Caco-2 (cell line): ENCODE measurements at places on chromosomes 11 and 22. TPM values are rescaled to one million over a fixed set of nuclear protein-coding genes. Genes with fewer than 3 reads are reported as not detected.
A peak's percentile ranks its signal among the peaks of the same experiment; 100 is the strongest.

GRCh38 chr11:12497431-12497830 is 120.1 kb downstream of the PARVA start:
- no peak for DNase-seq

- DNase-seq, result no peak
Measured at GRCh38 chr11:64078284-64078683, 42.6 kb downstream of the FLRT1 start.

DNA sequence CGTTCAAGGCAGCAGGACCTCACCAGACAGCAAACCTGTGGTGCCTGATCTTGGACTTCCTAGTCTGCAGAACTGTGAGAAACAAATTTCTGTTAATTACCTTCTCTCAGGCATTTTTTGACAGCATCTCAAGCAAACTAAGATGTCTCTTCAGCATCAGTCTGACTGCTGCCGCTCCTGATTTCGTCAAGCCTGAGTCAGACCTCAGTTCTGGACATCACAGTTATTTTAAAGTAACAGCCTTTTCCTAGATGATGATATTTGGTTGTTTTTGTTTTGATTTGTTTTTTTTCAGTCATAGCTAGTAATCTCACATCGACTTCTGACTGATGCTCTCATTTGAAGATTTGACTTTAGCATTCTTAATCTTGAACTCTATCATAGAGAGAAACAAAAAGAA is 71.9 kb downstream of the BLID start:
- no peak for DNase-seq

DNA sequence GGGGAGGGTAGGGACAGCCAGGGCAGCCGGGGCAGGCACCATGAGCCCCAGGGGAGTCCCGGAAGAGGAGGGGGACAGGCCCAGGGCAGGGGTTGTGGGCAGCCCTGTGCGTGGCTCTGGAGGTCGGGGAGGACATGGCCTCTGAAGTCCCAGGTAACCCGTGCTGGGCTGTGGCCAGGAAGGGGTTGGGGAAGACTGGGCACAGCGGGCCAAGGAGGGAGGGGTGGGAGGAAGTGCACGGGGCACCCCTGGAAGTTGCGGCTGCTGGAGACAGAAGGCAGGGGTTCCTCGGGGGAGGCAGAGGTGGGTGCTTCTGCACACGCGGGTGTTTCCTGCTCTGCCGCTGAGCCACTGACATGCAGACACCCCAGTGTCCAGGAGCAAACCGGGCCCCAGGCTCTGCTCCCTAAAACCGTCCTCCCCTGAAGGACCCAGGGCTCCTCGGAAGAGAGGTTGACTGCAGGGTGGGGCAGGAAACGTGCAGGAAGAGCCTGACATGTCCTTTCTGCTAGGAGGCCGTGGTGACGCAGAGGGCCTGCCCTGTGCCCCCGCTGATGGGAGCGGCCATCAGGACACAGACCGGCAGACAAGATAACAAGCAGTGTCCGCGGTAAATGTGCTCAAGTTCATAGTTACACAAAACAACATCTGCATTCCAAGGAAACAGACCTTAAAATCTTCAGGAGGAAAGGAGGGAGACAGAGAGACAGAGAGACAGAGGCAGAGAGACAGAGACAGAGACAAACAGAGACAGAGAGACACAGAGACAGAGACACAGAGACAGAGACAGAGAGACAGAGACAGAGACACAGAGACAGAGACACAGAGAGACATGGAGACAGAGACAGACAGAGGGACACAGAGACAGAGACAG is 5.7 kb downstream of the TNNI2 start:
- DNase-seq, result no peak

DNA sequence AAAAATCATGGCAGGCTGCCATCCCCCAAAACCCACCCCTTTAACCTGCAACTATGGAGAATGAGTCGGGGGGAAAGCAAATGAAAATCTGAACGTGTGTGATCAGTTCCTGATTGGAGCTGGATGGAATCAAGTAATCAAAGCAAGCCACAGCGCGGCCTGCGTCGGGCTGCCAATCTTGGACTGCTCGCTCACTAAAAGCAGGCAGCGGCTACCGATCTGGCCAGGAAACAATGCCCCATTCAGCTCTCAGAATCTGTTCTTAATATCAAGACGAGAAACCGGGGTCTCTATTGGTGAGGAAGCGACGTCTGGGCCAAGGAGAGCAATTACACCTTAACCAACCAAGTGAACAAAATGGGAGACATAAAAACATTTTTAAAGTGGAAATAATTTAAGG is 472.2 kb downstream of the SOX6 start:
- no peak for DNase-seq

DNA sequence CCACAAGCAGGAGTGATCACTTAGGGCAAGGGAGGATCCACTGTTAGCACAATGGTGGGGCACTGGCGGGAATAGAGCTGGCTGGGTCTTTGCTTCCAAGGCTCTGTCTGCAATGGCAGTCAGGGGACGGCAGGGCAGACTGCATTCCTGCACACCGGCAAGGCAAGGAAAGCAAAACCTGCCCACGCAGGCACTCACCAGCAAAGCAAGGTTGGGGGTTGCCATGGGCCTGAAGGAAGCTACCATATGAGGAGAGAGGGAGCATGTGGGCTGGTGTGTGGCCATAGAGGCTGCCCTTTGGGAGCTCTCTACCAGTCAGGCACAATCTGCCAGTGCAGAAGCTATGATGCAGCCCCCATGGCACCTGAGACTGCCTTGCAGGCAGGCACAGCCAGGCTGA is 33.2 kb downstream of the OR8B12 start:
- DNase-seq, result no peak

- DNase-seq, result no peak
Measured at GRCh38 chr11:70525466-70525865, 127.1 kb downstream of the CTTN start.

DNA sequence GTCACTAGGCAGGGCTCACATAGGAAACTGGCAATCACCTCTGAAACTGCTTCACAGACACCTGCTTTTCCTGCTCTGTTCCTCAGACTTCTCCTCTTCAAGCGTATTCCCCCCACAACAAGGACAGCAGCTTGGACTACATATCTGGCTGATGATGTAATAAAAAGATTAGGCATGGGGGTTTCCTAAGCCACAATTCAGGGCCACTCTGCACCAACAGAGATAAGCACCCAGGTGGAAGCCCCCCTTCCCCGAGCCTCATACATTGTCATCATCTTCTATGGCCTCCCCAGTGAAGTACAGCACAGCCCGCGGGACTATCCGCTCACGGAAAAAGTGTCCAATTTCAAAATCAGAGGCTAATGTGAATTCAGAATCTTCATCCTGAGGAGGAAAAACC is 25.0 kb upstream of the PHLDA2 start:
- no peak for DNase-seq

GRCh38 chr11:705646-706438 is at the start of gene EPS8L2:
EPS8L2 (plus strand) TSS chr11:706231; CDS start chr11:709408, 3,177 bp downstream.
- peak; percentile 80 for DNase-seq

DNA sequence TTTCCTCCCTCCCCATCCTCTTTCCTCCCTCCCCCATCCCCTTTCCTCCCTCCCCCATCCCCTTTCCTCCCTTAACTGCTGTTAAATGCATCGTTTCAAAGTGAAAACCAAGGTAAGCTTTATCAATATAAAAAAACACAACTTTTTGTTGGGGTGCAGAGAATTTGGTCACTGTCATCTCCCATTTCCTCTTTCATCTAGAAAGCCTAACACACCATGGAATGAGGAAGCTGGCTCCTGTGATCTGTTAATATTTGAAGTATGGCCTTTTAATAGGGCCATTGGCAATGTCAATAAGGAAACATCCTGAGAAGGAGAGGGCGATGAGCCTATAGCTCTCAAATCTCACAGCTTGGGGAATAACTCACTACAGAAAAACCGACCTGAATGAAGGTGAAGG is 7.0 kb downstream of the EXPH5 start:
- DNase-seq, result no peak

GRCh38 chr11:26297189-26297975 is 34.5 kb upstream of the ANO3 start:
- no peak for DNase-seq

GRCh38 chr11:61734767-61735166 is 17.7 kb upstream of the MYRF start:
- DNase-seq, result no peak

- DNase-seq, result peak; percentile 78
Measured at GRCh38 chr22:19168088-19168890, 10.2 kb downstream of the SLC25A1 start.

- no peak for DNase-seq
Measured at GRCh38 chr22:44028091-44028490, 4.0 kb downstream of the PARVB start.

DNA sequence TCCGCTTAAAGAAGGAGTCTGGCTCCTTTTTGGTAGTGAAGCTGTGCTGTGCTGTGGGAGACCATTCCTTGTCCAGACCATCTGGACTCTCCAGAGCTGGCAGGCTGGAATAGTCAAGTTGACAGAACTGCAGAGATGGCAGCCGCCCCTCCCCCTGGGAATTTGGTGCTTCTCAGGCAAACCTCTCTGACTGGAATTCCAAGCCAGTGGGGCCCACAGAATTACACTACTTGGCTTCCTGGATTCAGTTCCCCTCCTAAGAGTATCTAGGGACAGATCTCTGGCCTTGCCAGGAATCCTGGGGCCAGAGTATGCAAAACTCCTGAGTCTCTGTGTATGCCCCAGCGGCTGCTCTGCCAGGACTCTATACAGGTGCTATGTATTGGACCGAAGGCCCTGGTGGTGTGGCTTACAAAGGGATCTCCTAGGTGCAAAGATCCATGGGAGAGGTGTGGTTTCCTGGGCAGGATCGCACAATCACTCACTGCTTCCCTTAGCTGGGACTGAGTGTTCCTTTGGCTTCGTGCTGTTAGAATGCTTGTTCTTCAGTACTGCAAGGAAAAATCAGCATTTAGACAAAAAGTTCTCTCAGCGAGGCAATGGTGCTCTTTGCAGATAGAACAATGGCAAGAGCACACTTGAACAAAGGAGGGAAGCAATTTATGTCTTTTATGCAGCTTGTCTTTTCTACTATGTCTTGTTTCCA is 86.8 kb downstream of the PRMT3 start:
- no peak for DNase-seq

DNA sequence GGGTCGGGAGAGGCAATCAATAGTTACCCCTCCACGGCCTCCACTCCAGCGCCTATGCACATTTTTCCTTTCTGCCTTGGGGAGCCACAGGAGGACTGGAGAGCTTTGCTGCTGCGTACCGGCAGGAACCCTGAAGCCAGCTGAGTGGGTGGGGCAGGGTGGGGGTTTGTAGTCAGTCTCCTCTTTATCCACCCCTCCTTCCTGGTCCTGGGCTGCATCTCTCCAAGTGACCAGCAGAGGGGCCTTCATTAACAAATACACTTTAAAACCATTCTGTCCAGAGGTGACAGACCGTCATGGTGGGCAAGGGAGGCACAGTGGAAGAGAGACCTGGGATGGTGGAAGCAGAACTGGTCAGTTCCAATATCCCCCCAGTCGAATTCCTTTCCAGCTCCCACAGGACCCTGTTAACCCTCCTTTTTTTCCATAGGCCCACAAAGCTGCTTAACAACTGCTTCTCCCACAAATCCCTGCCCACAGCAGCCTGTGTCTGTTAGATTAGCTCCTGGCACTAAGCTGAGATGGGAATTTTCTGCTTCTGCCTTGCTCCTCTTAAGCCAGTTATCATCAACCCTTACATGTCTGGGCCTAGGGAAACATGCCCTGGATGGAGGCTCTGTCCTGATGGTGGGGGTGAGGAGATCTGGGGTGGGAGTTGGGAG is 3.9 kb upstream of the ABCG4 start:
- peak; percentile 93 for DNase-seq

DNA sequence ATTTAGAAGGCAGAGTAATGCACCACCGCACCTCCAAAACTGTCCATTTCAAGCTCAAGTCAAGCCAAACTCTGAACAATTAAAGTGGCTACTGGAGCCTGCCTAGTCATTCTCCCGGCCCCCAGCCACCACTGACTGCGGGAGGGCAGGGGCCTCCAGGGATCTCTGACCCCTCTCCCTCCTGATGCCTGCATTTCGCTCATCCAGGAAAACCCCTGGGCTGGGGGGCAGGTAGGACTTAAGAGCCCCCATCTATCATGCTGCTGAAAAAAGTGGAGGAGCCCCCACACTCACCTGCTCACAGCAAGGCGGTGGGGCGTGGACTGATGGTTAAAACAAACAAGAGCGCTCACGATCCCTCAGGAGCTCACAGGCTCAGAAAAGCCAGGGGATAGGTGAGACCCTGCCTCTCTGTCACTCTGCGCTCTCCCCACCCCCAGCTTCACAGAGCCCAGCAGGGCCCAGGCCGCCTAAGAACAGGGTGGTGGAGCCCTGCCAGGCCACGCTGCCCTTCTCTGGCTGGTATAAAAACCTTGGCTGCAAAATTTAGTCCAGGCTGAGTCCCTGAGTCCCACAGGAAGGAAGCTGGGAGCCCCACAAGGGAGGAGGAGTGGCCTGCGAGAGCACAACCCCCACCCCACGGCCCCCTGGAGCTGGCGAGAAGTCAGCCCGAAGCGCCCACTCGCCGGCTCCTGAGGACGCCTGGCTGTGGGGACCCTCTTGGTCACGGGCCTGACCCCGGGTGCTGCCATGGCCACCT is 21.0 kb upstream of the MOB2 start:
- DNase-seq, result no peak

DNA sequence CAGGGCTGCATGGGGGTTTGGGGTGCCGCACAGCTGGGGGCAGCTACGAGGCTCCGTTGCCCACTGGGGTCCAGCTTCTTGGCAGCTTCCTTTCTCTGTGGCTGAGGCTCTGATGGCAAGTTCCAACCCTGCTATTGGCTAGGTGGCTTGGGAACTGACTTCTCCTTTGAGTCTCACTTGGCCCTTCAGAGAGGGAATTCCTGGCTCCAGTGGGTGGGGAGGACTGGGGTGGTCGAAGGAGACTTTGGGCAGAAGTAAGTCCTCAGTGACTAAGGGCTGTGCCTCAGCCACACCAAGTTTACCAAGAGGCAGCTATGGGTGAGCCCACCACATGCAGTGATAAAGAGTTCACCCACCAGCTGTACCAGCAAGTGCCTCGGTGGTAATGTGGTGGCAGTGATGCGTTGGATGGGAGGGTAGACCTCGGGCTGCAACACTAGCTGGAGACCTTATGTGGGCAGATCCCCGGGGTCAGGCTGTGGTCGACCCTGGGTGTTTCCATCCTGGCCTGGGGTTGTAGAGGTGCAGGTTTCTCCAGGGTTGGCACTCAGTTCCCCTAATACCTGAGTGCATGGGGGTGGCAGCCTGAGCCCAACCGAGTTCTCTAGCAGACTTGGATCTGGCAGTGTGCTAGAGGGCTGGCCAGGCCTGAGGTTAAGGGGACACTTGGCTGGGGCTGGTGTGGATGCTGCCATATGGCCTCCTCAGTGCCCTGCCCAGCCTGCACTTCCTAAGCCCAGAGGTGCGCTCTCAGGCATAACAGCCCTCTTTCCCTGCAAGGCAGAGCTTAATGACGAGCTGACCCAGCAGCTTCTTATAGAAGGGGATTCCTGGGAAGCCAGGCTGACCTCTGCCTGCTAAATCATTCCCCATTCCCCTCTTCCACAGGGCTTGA is 197.0 kb upstream of the CADM1 start:
- DNase-seq, result peak; percentile 14

TUB gene
- total RNA-seq, result not detected in 2 replicates

GPHA2 gene
- total RNA-seq, result not detected in 2 replicates

HBE1 gene
- not detected in 2 replicates for total RNA-seq

KRTAP5-10 gene
- not detected in 2 replicates for total RNA-seq

TMEM45B gene
- 58.2 and 60.0 TPM in 2 replicates for total RNA-seq

MUC5AC gene
- 0.25 and 0.28 TPM in 2 replicates for total RNA-seq

ANGPTL5 gene
- total RNA-seq, result not detected in 2 replicates

LINC01488 gene
- total RNA-seq, result 0.12 TPM in 1 of 2 replicates, not detected in the other

KDELR3 gene
- 13.4 and 18.2 TPM in 2 replicates for total RNA-seq

H19 gene
- total RNA-seq, result 1.5 TPM in 2 replicates
